ENCODE measurements at places on chromosomes 13 and 19.

GRCh38 chr19:40625406-40626120 is 24.4 kb downstream of the LTBP4 start:
- DNase-seq = no peak

- no peak for DNase-seq
These were observed 103.9 kb downstream of the FAM216B start for GRCh38 chr13:42885325-42885724.

GRCh38 chr19:9848762-9849161 is 13.6 kb downstream of the PIN1 start:
- no peak for DNase-seq

- no peak for DNase-seq
These were observed 24.9 kb upstream of the GAS6 start for GRCh38 chr13:113888701-113889330.

DNA sequence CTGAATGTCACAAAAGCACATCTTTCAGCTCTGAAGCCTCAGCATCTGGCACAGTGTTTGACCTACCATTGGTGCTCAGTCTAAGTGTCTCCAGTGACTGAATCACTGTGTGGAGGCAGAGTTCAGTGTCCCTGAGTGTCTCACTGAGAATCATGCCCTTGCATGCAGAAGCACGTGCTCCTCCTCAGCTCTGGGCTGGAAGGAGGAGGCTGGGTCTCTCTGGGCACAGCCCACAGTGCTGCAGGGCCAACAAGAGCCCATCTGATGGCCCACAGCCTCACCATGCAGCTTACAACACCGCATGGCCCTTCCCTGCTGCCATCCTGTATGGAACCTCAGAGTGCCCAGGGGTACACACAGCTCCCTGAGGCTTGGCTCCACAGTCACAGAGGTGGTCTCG is 86.1 kb downstream of the TEX26 start:
- no peak for DNase-seq

DNA sequence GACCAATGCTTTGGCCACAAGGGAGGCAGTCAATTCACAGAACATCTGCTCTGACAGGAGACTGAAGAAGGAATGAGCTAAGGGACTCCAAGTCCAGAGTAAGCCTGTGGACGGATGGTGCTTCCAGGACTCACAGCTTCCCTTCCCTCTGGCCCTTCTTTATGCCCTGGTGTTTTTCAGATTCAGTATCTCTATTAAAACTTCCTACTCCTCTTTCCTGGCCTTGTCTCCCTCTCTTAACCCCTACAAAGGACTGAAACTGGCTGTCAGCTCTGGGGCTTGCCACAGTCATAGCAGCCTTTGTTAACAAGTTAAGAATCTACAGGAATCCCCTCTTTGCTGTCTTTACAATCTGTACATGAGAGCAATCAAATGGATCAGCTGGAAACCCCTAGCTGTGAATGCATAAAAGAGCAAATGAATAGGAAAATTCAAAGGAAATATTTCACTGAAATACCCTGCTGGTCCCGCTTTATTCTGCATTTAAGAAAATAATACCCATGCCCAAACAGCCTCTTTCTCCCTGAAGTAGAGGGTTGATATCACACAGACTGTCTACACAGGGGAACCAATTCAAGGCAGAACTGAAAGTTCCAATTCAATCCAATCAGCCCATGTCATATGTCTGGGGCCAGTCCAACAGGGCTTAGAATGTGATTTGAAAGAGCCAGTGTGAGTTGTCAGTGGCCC is 192.3 kb downstream of the MZT1 start:
- no peak for DNase-seq

- DNase-seq = no peak
These were observed 259.5 kb upstream of the IRS2 start for GRCh38 chr13:110045919-110046318.

DNA sequence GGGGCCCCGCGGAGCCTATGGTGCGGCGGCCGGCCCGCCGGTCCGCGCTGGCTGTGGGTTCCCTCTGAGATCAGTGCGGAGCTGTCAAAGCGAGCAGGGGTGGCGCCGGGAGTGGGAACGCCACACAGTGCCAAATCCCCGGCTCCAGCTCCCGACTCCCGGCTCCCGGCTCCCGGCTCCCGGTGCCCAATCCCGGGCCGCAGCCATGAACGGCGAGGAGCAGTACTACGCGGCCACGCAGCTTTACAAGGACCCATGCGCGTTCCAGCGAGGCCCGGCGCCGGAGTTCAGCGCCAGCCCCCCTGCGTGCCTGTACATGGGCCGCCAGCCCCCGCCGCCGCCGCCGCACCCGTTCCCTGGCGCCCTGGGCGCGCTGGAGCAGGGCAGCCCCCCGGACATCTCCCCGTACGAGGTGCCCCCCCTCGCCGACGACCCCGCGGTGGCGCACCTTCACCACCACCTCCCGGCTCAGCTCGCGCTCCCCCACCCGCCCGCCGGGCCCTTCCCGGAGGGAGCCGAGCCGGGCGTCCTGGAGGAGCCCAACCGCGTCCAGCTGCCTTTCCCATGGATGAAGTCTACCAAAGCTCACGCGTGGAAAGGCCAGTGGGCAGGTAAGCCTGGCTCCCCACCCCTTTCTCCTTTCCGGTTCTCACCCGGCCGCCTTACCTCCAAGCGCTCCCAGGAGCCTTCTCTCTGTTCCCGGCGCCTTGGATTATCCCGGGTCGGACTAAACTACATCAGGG is at the start of gene PDX1:
Gene PDX1, plus strand, starts transcription at position 67 of the 743 bp plus-strand sequence. Its CDS starts 139 bp downstream, at position 206.
- no peak for DNase-seq

DNA sequence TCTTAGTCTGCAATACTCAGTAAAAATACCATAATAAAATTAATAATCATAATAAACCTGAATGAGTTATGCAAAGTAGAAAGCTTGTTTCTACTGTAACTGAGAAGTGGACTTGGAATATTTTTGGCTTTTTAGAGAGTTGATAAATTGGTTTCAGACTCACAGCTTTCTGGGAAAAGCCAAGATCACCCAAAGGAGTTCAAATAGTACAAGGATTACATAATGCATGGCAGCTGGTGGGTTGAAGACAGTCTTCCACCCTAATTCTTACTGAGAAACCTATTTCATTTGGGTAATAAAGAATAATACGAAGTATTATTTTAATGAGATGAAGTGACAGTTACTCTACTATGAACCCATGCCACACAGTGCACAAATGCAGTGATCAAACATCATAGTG is 139.4 kb upstream of the KLF12 start:
- no peak for DNase-seq

DNA sequence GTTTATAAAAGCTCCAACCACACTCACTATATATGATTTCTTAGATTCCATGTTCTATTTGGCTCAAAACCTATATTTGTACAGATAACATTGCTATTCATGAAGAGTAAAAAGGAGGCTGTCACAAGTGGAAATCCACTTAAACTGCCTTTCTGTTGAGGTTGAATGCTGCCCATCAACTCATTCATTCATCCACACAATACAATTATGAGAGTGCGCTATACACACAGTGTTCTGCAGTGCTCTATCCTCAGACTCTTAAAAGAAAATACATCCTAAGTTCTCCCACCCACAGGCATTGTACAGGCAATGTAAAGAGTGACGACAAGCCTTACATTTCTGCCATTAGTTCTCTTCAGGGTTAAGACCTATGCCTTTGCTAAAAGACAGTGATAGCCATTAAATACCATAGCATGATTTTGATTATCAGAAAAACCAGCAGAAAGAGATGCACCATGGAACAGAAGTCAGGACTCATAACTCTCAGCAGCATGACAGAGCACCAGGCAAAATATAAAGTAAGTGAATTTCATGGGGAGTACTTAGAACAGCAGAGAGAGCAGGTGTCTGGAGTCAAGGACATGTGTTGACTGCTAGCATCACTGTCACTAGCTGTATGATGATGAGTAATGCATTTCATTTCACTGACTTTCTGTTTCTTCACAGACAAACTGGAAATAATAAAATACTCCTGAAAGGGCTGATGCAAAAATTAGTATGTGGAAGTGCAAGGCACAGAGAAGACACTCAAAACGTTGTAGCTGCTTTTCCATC is 218.0 kb downstream of the RBM26 start:
- DNase-seq = no peak

- no peak for DNase-seq
These were observed 6.3 kb downstream of the ZNF45 start for GRCh38 chr19:43928820-43929219.

DNA sequence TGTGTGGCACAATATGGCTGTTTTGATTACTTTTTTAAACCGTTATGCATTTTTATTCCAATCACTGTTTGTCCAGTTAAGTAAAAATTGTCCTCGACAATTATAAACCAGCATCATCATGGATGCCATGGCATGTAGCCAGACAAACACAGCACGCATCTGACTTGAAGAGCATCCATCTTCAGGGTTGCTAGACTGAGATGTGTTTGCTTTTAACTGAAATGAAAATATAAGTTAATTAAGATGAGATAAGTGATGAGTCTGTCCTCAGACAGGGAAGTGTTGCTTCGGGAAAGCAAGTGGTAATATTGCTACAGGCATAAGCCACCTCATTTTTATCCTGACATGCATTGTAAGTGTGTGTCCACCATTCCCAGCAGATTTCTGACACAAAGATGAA is 92.8 kb upstream of the TPP2 start:
- DNase-seq = no peak

DNA sequence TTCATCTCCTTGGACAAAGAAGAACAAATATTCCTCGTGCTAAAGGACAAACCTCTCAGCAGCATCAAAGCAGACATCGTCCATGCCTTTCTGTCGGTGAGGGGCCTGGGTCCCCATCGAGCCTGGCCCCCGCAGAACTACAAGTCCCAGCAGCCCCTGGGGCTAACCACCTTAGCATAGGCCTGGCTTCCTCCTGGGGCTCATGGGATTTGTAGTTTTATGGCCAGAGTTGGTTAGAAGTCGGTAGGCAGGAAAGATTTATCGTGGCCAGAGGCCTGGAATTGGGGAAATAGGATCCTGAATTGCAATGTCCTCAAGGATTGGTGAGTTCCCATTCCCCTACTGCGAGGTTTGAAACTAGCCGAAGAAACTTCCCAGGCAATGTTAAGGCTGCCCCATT is 19.6 kb downstream of the TMEM150B start:
- DNase-seq = no peak

- peak; percentile 45 for DNase-seq
These were observed 4.6 kb upstream of the APC2 start for GRCh38 chr19:1445185-1445931.

GRCh38 chr19:11007962-11008532 is 47.2 kb downstream of the SMARCA4 start:
- no peak for DNase-seq

GRCh38 chr19:13765395-13766094 is 1.2 kb downstream of the MRI1 start:
- no peak for DNase-seq

GRCh38 chr13:112241288-112241687 is 134.9 kb upstream of the SPACA7 start:
- DNase-seq = no peak

- DNase-seq = no peak
These were observed 1.1 kb downstream of the CRTC1 start for GRCh38 chr19:18684642-18684993.

- peak; percentile 39 for DNase-seq
These were observed 2.3 kb downstream of the WDR83 start for GRCh38 chr19:12668932-12669269.

- DNase-seq = no peak
These were observed 1.6 kb upstream of the RGL3 start for GRCh38 chr19:11420429-11421370.

- no peak for DNase-seq
These were observed 32.4 kb downstream of the ZSWIM4 start for GRCh38 chr19:13827656-13828055.

DNA sequence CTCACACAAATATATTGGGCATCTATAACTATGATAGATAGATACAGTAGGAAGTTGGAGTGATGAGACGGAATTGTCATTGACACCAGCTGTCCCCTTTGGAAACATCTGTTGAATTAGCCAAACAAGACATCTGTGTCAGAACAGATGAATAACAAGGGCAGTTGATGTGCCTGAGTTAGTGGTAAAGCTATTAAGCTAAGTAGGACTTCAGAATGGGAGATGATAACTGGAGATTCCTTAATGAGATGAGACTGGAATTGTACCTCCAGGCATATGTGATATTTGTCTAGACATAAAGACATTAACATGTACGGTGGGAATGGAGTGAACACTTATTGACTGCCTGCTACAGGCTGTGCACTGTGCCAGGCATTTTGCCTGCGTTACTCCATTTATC is 78.7 kb downstream of the MBNL2 start:
- no peak for DNase-seq

- DNase-seq = peak; percentile 70
These were observed 300.5 kb downstream of the NALCN start for GRCh38 chr13:101115762-101116171.

- DNase-seq = no peak
These were observed 14.1 kb downstream of the HSH2D start for GRCh38 chr19:16157601-16158000.

GRCh38 chr19:1471010-1471514 is 8.0 kb downstream of the C19orf25 start:
- no peak for DNase-seq

DNA sequence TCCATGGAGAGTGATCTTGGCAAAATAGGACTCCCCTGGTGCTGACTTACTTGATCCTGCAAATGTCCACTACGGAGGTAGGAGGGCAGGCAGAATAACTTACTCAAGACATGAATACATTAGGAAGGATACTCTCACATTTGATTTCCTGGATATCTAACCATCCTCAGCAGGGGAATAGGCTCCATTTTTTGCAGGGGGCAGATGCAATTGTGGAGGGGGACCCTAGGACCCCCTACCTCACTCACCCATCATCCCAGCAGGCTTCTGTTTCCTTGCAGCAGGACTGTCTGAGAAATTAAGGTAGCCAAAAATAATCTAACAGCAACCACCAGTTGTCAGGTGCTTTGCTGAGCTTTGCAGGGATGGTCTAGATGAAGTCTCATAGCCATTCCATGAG is 482.0 kb downstream of the ZNF536 start:
- no peak for DNase-seq

- DNase-seq = peak; percentile 16
These were observed 77.3 kb upstream of the UBAC2 start for GRCh38 chr13:99123101-99124045.

GRCh38 chr19:3046698-3047495 is 15.4 kb downstream of the TLE5 start:
- no peak for DNase-seq

DNA sequence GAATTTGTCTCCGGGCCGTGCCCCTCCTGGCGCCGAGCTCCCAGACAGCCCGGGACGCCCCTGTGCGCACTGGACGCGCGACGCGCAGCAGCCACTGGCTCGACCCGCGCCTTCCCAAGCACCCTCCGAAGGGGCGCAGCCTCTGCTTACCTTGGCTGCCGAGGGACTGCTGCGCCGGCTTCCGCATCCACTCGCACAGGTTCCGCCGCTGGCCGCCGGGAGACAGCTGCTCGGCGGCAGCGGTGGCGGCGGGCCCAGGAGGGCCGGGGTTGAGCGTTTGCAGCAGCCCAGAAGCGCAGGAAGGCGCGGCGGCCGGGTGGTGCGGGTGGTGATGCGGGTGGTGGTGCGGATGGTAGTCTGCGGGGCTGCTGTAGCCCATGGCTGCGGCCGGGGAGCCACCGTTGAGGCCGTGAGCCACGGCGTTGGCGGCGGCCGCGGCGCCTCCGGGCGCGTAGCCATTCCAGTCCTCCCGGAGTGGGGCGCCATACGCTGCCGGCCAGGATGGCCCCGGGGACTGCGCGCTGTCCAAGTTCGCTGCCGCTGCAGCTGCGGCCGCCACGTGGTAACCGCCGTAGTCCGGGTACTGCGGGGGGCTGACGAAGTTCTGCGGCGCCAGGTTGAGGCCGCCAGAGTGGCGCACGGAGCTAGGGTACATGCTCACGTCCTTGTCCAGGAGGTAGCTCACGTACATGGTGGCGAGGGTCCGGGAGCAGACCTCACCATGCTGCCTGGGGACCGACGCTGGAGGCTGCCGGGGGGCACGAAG is 616 bp downstream of the CDX2 start:
- DNase-seq = no peak

- no peak for DNase-seq
These were observed 2.4 kb upstream of the HSH2D start for GRCh38 chr19:16141043-16141442.
